ENCODE measurements at places on chromosomes 2 and 18.

GRCh38 chr2:70870790-70871189, 35.2 kb upstream of the CD207 start:
- DNase-seq: no peak

DNA sequence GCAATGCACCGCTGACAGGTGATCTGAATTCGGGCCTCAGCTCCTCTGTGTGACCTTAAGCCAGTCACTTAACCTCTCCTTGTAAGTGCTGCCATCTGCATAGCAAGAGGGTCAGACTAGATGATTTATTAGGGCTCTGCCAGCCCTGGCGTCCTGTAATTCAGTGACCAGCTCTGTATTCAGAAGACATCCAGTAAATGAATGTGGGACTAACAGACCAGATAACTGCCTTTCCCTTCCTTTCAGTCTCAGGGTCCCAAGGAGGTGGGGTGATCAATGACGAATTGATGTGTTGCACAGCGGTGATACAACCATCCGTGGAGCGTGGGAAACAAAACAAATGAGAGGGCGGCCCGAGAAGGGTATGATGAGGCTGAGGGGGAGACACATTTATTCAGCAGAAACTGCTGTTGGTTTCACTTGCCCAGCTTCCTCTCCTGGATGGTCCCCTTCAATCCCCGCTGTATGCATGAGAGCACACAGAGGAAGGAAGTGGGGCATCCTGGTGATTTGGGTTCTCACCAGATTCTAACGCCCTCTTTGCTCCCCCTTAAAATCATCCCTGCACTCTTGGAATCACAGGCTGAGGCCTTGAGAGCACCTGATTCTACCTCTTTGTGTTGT, 92.8 kb downstream of the VIT start:
- DNase-seq: no peak

DNA sequence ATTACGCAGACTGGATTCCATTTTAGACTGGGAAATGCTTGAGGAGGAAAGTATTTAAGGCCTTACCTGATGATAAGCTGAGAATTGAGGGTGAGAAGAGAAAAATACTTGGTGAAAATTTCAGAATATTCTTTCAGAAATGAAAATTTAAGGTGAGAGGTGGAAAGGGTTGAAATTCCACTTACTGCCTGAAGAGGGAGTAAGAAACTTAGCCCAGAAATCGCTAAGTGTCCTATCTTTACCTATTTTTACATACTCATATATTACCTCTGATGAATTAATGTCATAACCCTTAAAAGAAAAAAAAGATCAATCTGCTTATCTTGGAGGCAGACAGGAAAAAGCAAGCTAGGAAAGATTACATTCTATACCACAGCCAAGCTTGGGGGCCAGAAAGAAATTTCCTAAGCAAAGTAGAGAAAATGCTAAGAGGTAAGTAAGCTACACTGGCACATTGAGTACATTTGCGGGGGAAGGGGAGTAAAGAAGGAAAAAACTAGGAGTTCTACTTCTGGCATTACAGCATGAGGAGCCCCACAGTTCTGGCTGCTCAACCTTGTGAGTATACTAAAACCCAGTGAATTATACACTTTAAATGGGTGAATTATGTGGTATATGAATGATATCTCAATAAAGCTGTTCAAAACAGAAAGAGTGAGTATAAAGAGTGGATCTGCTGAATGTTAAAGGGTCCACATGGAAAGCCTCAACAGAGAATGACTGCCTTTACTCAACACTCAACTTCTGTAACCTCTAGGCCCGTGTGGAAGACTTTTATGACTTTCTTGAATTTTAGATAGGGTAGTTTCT, 33.8 kb downstream of the SMC6 start:
- DNase-seq: no peak

DNA sequence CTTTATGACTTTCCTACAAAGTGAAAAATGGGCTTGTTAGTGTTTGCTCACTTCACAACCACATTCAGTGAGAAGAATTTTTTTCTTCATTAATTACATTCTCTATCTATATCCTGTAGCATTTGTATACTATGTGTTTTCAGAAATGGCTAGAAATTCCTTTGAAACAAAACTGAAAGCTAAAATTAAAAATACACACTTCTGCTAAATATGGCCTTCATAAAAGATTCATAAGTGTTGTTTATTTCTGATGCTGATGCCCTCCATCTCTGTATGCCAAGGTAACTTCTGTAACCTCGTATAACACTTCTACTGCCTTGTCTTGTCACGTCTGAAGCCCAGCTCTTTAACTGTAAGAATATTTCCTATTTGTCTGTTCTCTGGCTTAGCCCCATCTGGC, 59.8 kb downstream of the PMAIP1 start:
- no peak for DNase-seq

DNA sequence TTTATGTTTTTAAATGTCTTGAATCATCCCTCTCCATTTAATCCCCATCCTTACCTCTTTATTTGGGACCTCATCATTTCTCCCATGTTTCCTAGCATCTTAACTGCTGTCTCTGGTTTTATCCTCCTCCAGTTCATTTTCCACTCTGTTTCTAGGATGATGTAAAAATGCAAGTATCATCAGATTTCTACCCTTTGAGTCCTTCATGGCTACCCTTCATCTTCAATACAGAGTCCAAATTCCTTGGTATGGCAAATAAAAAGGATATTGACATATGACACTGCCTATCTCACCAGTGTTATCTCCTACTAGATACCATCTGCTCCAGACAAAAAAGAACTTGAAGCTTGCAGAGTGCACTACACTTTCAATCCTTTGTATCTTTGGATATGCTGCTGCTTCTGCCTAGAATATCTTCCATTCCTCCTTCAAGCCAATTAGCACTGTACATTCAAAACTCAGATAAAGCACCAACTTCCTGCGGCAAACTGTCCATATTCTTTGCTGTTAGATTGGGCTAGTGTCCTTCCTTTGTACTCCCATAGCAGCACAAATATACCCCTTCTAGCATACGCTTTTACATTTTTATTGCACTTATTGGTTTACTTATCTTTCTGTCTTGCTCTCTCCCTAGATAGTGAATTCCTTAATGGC, 24.6 kb upstream of the TLK1 start:
- DNase-seq: no peak

- DNase-seq: no peak
Observed at GRCh38 chr18:60050821-60051220, 151.0 kb downstream of the PMAIP1 start.

- DNase-seq: no peak
Observed at GRCh38 chr2:155035308-155035707, 336.8 kb downstream of the KCNJ3 start.

GRCh38 chr2:105845976-105846375, 101.3 kb downstream of the NCK2 start:
- DNase-seq: no peak

- DNase-seq: no peak
Observed at GRCh38 chr18:61394983-61395382, 61.8 kb downstream of the CDH20 start.

DNA sequence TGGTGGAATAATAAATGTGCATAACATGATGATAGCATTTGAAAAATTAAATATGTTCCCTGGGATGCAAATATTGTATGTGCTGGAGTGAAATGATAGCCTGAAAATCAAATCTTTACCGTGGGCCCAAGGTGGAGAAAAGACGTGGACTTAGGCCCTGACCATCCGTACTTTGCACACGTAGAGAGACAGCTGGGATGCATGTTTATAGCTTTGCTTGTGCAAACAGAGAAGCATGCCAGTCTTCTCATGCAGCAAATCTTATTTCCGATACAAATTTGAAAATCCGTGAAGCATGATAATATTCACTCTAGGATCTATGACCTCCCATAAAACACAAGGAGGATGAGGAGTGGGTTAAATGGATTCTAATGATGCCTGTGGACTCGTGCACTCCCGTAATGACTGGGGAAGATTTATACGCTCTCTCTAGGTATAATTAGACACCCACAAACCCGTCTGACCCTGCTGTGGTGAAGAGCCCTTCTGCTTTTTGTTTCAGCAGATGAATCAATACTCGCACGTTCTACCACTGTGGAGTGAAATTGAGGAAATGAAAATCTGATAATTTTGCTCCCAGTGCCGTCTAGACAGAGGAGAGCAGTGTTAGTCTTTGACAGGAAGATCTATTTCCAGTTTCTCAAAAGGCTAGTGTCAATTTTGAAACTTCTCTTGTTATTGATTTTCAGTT, 810.3 kb upstream of the SALL3 start:
- no peak for DNase-seq
